HS-5 (cell line): ENCODE measurements at places on chromosomes 4 and X.

DNA sequence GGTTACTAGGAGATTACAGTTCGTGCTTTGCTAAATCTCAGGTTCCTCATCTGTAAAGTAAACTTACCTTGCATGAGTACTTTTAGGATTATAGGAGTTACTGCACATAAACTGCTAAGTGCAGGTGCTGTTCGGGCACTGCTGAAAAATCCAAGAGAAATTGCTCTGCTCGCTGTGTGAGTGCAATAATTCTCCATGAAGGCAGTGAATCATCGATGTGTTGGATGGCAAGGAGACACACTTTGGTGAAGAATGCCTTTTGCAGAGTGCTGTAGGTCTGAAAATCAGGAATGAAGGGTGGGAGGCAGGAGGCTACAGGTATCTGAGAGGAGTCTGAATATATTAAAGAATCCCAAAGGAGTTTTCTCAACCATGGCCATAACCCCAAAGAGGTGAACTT, 113.0 kb downstream of the CHIC2 start:
- no peak for DNase-seq

DNA sequence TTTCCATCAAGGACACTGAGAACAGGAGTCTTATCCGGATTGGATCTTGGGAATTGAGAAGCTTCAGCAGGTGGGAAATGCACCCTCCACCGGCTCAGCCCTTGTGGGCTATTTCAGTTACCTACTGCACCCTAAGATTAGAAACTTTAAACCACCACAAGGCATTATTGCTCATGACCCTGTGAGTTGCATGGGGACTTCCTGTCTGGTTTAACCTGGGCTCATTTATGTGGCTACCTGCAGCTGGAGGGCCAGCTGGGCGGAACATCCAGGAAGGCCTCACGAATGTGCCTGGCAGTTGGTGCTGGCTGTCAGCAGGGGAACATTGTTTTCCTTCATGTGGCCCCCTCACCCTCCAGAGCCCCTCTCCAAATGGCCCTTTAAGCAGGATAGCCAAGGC, 164.1 kb downstream of the DEFB131A start:
- no peak for DNase-seq

- no peak for DNase-seq
Measured at GRCh38 chrX:12234534-12235329, 96.5 kb downstream of the FRMPD4 start.

- DNase-seq = no peak
Measured at GRCh38 chr4:101145021-101145420, 202.3 kb downstream of the PPP3CA start.

GRCh38 chr4:25811841-25812240, 50.9 kb downstream of the SEL1L3 start:
- DNase-seq = no peak

DNA sequence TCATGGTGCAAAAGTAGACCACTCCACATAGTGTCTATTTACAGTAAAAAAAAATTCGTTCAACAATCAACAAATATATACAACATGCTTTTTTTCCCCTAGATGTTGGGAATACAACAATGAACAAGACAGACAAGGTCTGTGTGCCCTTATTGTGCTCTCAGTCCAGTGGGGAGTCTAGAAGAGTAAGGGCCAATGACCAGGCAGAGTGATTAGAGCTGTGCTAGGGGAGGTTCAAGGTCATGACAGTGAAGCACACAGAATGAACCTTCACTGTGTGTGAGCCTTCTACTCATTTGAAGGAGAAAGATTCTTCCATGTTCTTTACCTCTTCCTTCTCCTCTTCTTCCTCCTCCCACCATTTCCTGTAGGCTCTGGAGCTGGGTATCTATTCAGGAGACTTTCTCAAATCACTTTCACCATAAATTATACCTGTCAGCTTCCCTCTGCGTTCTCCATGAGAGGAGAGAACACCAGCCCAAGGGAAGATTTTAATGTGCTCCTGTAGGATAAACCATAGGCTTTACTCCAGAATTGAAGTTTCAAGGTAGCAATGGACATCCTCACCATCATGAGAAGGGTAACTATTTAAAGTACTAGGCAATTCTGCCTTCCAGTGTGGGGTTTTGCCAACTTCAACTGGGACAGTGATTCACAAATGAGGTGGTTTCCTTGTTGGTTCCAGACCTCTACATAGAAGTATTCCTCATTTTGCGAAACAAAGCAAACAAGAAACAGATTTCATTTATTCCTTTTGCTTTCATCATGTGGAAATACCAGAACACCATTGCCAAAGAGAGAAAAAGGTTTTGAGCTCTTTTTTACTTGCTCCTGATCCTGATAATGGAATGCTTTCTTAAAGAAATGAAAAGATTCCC, 246.9 kb upstream of the GPC4 start:
- DNase-seq = peak; percentile 13

GRCh38 chr4:81410680-81411079, 61.0 kb downstream of the RASGEF1B start:
- DNase-seq = no peak

- no peak for DNase-seq
Measured at GRCh38 chrX:7194606-7195005, 46.7 kb upstream of the PUDP start.

GRCh38 chrX:105564501-105564900, 257.8 kb upstream of the NRK start:
- peak; percentile 46 for DNase-seq

GRCh38 chr4:54719378-54719777, 61.6 kb downstream of the KIT start:
- DNase-seq = peak; percentile 18

DNA sequence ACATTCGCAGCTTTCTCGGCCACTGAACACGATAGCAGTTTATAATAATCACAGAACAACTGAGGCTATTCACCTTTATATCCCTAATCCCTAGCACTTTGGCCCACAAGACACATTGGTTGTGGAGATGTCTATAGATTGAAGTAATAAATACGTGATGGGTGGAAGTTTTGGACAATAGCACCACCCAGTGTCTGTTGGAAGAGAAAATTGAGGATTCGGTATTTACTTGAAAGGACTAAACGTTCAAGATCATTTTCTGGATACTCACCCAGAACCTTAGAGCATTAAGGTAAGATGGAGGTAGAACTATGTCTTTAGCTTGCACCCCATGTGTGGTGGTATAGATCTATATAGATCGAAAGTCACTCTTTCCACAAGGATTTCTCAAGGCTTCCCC, 787 bp upstream of the TMSB15A start:
- DNase-seq = no peak

DNA sequence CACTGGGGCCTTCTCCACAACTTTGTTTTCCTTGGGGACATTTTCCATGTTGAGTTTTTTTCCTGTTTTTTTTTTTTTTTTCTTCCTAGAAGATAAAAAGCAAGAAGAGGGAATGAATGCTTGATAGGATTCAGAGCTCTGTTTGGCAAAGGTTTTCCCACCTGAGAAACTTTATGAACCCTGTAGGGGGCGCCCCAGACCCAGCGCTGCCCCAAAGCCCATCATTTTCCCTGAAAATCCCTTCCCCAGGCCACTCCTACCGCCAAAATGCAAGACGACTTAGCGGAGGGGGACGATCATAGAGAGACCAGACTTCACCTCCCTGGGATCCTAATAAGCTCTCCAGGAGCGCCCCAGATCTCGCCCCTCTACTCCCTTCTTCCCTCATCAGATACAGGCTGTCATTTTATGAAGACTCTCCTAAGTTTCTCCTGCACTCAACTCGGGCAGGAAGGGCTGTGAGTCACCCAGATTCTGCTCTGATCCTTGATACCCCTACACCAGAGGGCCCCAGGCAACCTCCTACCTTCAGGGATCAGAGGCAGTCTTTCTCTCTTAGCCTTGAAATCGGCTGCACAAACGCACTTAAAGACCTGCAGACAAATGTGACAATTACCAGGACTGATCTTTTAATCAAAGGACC, 1.4 kb downstream of the BEX5 start:
- no peak for DNase-seq

- DNase-seq = no peak
Measured at GRCh38 chr4:140238351-140239056, 84.5 kb upstream of the MAML3 start.

GRCh38 chr4:85793233-85793585, 318.3 kb downstream of the ARHGAP24 start:
- no peak for DNase-seq

- DNase-seq = no peak
Measured at GRCh38 chr4:126890383-126890782, 742.4 kb upstream of the INTU start.

DNA sequence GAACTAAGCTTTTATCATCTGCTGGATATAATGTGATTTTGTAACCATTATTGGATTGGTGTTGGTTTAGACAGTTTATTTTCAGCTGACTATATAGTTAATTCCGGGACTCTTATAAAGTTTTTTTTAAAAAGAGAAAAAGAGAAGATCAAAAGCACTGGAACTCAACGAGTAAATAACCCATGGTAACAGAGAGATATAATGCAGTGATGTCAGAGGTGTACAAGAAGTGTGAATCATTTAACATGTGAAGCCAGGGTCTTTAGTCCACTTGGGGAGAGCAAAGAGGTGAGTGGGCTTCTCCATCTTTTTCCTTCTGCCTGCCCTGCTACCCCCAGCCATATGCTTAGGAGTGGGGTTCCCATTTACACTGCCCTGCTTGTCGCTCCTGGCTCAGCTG, 3.2 kb downstream of the TMEM165 start:
- no peak for DNase-seq

GRCh38 chrX:49165901-49166881, 3.6 kb downstream of the MAGIX start:
- DNase-seq = no peak

DNA sequence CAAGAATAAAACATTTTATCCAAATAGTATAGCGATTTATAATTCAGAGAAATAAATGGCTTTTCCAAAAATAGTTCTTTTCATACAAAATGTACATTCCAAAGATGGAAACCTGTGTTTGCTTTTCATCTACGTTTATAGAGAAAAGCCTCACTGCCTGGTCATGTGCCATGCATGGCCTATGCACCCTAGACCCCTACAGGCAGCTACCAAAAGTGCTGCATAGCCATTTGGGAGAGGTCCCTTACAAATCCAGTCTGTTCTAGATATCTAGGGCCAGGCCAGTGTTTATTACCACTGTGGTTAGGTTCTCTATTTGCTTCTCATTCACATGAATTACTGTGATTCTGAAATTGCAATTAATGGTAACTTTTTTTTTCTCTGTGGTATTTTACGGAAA, 17.2 kb downstream of the HMGB2 start:
- DNase-seq = no peak

DNA sequence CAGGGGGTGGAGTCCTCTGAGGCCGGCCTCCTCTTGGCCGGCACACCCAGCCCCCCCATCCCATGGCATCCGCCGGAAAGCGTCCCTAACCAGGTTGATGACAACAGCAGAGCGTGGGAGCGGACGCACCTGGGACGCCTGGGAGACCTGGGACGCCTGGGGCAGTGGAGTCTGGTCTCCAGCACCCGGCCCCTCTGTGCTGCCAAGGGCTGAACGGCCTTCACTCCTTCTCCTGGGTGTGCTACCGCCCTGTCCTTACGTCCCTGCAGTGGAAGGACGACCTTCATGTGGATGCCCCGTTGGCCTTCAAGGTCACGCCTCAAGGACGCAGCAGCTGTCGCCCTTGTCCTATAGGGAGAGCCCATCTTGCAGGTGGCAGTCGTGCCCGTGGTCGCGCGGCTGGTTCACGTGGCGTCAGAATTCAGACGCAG, 26.9 kb downstream of the NKX1-1 start:
- no peak for DNase-seq

GRCh38 chr4:144360146-144360793, 219.8 kb upstream of the GYPA start:
- DNase-seq = no peak

DNA sequence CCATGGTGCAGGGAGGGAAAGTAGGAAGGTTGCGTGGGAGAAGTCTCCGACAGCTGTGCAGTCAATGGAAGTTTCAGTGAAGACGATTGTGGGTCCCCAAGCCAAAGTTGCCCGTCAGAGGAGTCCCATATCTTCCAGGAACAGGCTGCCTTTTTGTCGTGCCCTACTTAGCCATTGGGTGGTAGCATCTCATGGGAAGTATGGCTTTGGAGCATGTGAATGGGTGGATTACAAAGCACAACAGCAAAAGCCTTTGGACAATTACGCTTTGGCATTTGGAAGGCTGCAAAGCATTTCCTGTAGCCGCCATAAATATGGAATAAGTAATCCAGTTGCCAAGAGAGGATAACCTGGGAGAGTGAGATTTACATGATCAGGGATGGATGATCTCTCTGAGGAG, 300.7 kb upstream of the BOD1L1 start:
- no peak for DNase-seq

GRCh38 chr4:147583876-147584275, 33.3 kb upstream of the TMEM184C start:
- DNase-seq = no peak

GRCh38 chrX:119970574-119970973, 27.0 kb upstream of the NKAP start:
- DNase-seq = no peak

DNA sequence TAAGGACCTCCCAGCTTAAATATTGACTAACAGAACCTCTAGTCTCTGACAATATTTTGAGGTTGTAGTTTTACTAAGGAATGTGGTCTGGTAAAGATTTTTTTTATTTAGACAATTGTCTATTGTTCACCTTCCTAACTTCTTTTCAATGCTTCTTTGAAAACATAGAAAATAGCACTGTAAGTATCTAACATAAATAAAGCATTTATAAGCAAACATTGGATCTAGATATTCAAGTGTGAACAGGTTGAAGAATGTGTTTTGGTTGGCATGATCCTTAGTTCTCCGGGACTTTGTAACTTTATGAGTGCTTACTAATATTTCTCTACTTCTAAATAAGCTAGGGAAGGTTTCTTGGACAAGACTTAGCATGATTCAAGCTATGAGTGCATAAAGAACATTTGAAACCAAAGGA, 285.4 kb upstream of the ARSJ start:
- DNase-seq = no peak

DNA sequence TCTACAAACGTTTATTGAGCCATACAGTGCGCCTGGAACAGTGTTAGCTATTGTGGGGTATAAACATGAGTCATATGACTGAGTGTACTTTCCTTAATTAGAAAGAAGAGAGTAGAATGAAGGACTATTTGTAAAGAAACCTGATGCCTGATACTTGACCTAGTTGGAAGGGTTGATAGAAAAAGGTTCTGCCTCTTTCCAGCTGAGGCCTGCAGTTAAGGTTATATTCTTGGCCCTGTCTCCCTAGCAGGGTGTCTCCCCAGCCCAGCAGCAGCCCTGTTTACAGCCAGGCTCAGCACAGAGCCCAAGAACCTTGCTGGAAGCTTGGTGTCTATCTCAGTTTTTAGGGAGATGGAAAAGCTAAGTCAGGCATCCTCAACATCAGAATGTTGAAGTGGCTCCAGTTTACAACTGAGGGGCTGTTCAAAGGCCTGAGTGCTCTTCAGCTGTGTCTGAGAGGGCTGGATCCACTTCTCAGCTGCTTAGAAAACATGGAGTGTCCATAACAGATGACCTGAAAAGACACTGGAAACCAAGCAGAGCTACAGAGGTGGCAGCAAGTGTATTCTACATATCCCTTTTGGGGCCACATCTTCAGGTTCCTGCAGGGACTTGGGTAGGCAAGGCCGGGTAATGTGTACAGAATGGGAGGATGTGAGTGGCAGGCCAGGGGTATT, 21.6 kb downstream of the NYX start:
- no peak for DNase-seq

DNA sequence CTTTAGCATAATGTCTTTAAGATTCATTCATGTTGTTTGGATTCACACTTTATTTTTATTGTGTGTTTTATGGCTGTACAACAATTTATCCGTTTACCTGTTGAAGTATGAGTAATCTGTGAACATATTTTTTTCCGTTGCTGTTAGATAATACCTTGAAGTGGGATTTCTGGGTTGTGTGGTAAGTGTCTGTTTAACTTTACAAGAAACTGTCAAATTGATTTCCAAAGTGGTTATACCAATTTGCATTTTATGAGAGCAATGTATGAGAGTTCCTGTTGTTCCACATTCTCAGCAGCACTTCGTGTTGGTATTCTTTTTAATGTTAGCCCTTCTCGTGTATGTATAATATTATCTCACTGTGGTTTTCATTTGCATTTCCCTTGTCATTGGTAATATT, 53.6 kb downstream of the USP53 start:
- no peak for DNase-seq
